Peyer's patch (tissue), 4 donors: ENCODE measurements at places on chromosomes 3 and 15. TPM values are rescaled to one million over a fixed set of nuclear protein-coding genes. Genes with fewer than 3 reads are reported as not detected.

GRCh38 chr3:12908859-12909258 is 67.5 kb upstream of the RPL32 start:
- no peaks in the 10 kb centered on the region for H3K27me3 ChIP-seq
- no peak overlapping the region for H3K4me3 ChIP-seq
- H3K27ac ChIP-seq, result no peak overlapping the region
- no peaks in the 10 kb centered on the region for H3K36me3 ChIP-seq
- no peaks in the 10 kb centered on the region for H3K4me1 ChIP-seq

- DNase-seq, result no peak
- H3K4me1 ChIP-seq, result peaks cover 3% of the 10 kb centered on the region
- no peak overlapping the region for H3K27ac ChIP-seq
- H3K36me3 ChIP-seq, result no peaks in the 10 kb centered on the region
- no peak overlapping the region for H3K4me3 ChIP-seq
- H3K27me3 ChIP-seq, result no peaks in the 10 kb centered on the region
These were observed 7.7 kb downstream of the DUOXA2 start for GRCh38 chr15:45121706-45122417.

ZNF80 gene
- total RNA-seq, result not detected

DNA sequence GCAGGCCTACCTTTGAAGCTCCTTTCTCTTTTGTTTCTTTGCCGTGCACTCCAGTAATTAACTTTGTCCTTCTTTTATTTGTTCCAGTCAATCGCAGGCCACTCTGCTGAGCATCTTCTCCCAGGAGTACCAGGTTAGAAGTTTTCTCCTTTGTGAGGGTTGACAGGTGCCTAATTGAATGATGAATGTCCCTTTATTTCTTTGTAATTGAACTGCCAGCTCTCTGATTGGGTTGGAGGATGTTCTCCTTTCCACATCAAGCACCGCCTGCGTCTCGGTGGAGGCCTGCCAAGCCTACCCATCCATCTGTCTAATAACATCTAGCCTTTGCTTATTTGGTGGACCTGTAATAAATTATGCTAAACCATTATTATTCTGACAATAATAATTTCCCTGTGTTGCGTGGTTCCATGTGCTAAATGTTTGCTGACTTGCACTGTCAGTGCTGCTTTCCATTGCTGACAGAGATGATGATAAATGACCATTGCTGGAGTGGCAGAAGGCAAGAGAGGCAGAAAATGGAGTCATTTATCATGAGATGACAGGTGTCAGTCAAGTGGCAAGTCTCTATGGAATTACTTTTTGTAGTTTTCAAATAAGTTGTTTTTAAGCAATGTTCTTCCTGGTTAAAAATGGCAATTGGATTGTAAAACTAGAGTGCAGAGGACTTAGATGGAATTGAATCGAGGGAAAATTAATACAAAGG is 64.9 kb downstream of the CDIN1 start:
- H3K27ac ChIP-seq, result no peak overlapping the region
- no peaks in the 10 kb centered on the region for H3K27me3 ChIP-seq
- no peaks in the 10 kb centered on the region for H3K36me3 ChIP-seq
- no peaks in the 10 kb centered on the region for H3K4me1 ChIP-seq
- DNase-seq, result no peak

TFDP2 gene
- total RNA-seq, result 95.4 TPM

TNFAIP8L3 gene
- total RNA-seq, result 5.8 TPM

GRCh38 chr3:135994708-135995337 is 29.3 kb downstream of the PPP2R3A start:
- no peaks in the 10 kb centered on the region for H3K4me1 ChIP-seq
- no peak overlapping the region for H3K4me3 ChIP-seq
- DNase-seq, result no peak

DNA sequence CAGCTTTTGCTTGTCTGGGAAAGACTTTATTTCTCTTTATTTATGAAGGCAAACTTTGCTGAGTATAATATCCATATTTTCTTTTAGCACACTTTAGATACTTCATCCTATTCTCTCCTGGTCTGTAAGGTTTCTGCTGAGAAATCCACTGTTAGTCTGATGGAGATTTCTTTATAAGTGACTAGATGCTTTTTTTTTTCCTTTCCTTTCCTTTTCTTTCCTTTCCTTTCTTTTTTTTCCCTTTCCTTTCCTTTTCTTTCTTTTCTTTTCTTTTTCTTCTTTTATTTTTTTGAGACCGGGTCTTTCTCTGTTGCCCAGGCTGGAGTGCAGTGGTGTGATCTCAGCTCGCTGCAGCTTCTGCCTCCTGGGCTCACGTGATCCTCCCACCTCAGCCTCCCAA is 38.4 kb downstream of the TOPAZ1 start:
- H3K36me3 ChIP-seq, result no peaks in the 10 kb centered on the region
- H3K4me3 ChIP-seq, result no peak overlapping the region
- H3K27me3 ChIP-seq, result no peaks in the 10 kb centered on the region
- H3K4me1 ChIP-seq, result no peaks in the 10 kb centered on the region
- no peak for DNase-seq

DNA sequence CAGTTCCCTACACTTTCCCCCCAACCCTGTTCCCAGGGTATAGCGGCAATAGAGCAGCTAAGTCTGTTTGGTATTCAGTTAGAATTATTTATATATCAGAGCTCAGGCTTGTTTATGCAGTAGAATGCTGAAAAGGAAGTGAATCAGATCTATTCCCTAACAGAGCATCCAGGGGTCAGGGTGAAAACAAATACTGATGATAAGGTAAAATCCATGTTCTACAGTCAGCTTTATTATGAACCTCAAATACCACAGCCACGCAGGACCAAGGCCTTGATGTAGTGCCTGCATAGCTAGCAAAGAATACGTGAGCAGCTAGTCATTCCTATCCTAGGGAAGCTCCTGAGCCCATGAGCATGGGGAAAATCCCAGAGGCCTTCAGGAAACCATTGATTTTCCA is 229.7 kb upstream of the ICE2 start:
- H3K36me3 ChIP-seq, result no peaks in the 10 kb centered on the region
- DNase-seq, result no peak
- no peak overlapping the region for H3K27ac ChIP-seq
- H3K4me3 ChIP-seq, result no peak overlapping the region
- H3K4me1 ChIP-seq, result no peaks in the 10 kb centered on the region

DNA sequence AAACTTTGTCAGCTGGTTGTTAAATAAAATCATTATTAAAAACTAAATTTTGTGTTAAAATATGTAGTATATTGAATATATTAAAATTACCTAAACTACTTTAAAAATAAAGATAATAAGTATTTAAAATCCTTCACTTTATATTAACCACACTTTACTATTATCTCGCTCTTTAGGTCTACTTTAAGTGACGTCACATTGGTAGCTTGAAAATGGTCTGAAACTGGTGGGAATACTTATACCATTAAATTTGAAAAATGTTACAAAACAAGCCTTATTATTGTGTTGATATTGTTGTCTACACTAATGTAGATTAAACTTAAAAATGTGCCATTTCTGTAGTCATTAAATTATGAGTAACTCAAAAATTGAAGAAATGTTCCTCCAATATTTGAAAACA is 77.6 kb downstream of the ZIC4 start:
- no peaks in the 10 kb centered on the region for H3K36me3 ChIP-seq
- no peak for DNase-seq
- H3K27me3 ChIP-seq, result no peaks in the 10 kb centered on the region
- H3K4me1 ChIP-seq, result no peaks in the 10 kb centered on the region

- H3K4me3 ChIP-seq, result no peak overlapping the region
- H3K27ac ChIP-seq, result no peak overlapping the region
- DNase-seq, result no peak
- H3K27me3 ChIP-seq, result no peaks in the 10 kb centered on the region
- no peaks in the 10 kb centered on the region for H3K36me3 ChIP-seq
These were observed 5.4 kb downstream of the EHD4 start for GRCh38 chr15:41966920-41967465.

ZPLD1 gene
- not detected for total RNA-seq

ZWILCH gene
- total RNA-seq, result 11.2 TPM

CHSY1 gene
- total RNA-seq, result 31.4 TPM

GABRB3 gene
- total RNA-seq, result 1.7 TPM

DNA sequence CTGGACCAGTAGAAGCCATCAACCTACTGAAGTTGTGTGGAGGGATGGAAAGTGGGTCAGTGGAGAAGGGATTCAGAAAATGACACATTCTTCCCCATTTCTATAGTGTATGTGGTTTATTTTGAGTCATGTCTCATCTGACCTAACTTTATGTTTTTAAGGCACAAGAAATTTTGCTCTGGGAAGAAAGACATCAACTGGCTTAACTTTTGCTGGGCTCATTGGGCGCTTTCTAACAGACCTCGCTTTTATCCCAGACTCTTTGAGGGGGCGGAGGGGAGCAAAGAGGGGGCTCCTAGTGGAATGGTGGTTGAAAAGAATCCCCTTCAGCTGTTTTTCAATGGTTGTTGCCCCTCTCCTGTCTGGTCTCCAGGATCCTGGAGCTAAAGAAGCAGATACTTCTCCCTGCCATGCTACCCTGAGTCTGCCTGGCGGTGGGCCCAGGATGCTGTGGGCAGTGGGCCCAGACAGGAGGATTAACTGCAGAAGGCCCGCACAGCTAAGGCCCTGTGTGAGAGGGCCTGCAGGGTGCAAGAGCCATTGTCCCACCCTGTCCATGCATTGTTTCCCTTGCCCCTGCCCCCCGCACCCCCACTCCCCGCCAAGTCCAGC is 14.5 kb downstream of the CSRNP1 start:
- no peaks in the 10 kb centered on the region for H3K36me3 ChIP-seq
- peaks cover 14% of the 10 kb centered on the region for H3K4me1 ChIP-seq
- H3K27me3 ChIP-seq, result no peaks in the 10 kb centered on the region
- no peak overlapping the region for H3K4me3 ChIP-seq

LMAN1L gene
- total RNA-seq, result not detected

DNA sequence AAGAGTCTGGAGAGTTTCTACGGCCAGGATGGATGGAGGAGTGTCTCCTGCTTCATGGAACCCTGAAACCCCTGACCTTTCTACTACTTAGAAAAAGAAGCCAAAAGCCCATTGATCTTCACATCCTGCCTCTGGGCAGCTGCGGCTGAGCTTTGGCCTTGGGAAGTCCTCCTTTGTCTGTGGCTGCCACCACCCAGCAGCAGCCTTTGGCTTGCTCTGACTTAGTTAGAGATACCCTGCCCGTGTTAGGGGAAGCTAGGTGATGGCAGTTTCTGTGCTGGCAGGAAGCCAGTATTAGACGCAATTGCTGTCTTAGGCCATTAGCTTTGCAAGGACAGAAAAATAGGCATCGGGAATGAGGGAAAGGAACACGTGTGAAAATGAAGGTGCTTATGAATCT is 18.8 kb downstream of the APH1B start:
- H3K4me1 ChIP-seq, result no peaks in the 10 kb centered on the region
- H3K27me3 ChIP-seq, result no peaks in the 10 kb centered on the region
- H3K27ac ChIP-seq, result no peak overlapping the region

LRRC2 gene
- 1.6 TPM for total RNA-seq

- H3K4me1 ChIP-seq, result no peaks in the 10 kb centered on the region
- no peaks in the 10 kb centered on the region for H3K27me3 ChIP-seq
- no peaks in the 10 kb centered on the region for H3K36me3 ChIP-seq
- DNase-seq, result no peak
These were observed 59.7 kb downstream of the RPN1 start for GRCh38 chr3:128590948-128591347.

- no peak for DNase-seq
- H3K27ac ChIP-seq, result no peak overlapping the region
- no peaks in the 10 kb centered on the region for H3K4me1 ChIP-seq
These were observed 20.6 kb upstream of the GOLIM4 start for GRCh38 chr3:168116279-168116678.

DNA sequence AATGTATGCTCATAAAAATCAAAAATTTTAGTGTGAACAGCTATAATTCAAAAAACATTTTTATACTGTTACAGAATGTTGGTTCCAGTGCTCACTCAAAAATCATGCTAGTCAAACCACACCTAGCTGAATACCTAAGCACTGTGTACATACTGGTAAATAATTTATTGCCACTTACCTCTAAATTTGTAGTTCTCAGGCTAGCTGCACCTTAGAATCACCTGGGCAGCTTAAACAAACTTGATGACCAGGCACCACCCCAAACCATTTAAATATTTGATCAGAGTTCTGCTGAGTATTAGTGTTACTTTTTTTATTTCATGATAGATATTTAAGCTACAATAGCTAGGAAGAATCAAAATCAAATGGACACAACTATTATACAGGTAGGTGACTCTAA is 32.3 kb upstream of the TMCO5A start:
- H3K4me3 ChIP-seq, result no peak overlapping the region
- DNase-seq, result no peak
- no peaks in the 10 kb centered on the region for H3K36me3 ChIP-seq
- H3K4me1 ChIP-seq, result no peaks in the 10 kb centered on the region
- no peak overlapping the region for H3K27ac ChIP-seq

ITGA11 gene
- total RNA-seq, result 0.88 TPM

- DNase-seq, result no peak
- no peaks in the 10 kb centered on the region for H3K4me1 ChIP-seq
- no peak overlapping the region for H3K4me3 ChIP-seq
- no peaks in the 10 kb centered on the region for H3K36me3 ChIP-seq
- no peak overlapping the region for H3K27ac ChIP-seq
These were observed 10.1 kb downstream of the FAM131A start for GRCh38 chr3:184347321-184348056.

- H3K4me3 ChIP-seq, result no peak overlapping the region
- no peaks in the 10 kb centered on the region for H3K36me3 ChIP-seq
- no peak for DNase-seq
- no peaks in the 10 kb centered on the region for H3K27me3 ChIP-seq
- H3K27ac ChIP-seq, result no peak overlapping the region
These were observed 3.0 kb upstream of the MRPS22 start for GRCh38 chr3:139340784-139341183.
